ENCODE measurements at places on chromosomes 2 and 18. TPM values are rescaled to one million over a fixed set of nuclear protein-coding genes. Genes with fewer than 3 reads are reported as not detected.
A peak's percentile ranks its signal among the peaks of the same experiment; 100 is the strongest.

The EDAR gene
- total RNA-seq: not detected

The RAB11FIP5 gene
- total RNA-seq: 33.1 TPM

The MC4R gene
- not detected for total RNA-seq

The CWC22 gene
- total RNA-seq: 24.2 TPM

- H3K36me3 ChIP-seq: no peaks in the 10 kb centered on the region
- H3K4me1 ChIP-seq: no peaks in the 10 kb centered on the region
- H3K27ac ChIP-seq: no peak overlapping the region
Observed at GRCh38 chr2:158042666-158043065, 59.0 kb upstream of the UPP2 start.

DNA sequence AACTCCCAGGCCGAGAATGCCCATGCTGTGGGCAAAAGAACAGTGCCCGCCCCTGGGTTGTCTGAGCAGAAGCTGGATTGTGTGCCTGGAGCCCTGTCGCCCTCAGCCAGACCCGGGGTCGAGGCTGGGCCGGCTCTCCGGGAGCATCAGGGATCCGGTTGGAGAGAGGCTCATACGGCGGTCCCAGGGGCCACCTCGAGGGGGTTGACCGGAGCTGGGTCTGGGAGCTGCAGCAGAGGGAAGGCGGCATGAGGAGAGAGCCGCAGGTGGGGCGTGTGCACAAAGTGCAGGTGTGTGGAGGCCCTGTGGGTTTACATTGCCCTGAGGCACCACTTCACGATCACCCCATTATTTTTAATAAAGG is 39.5 kb downstream of the MBP start:
- peaks cover 7% of the 10 kb centered on the region for H3K4me1 ChIP-seq
- H3K36me3 ChIP-seq: no peaks in the 10 kb centered on the region
- no peak overlapping the region for H3K27ac ChIP-seq
- no peak for DNase-seq
- H3K27me3 ChIP-seq: no peaks in the 10 kb centered on the region
- H3K4me3 ChIP-seq: no peak overlapping the region

GRCh38 chr2:120867290-120868241 is 131.9 kb downstream of the GLI2 start:
- H3K27me3 ChIP-seq: no peaks in the 10 kb centered on the region
- no peaks in the 10 kb centered on the region for H3K36me3 ChIP-seq
- DNase-seq: peak; percentile 81

DNA sequence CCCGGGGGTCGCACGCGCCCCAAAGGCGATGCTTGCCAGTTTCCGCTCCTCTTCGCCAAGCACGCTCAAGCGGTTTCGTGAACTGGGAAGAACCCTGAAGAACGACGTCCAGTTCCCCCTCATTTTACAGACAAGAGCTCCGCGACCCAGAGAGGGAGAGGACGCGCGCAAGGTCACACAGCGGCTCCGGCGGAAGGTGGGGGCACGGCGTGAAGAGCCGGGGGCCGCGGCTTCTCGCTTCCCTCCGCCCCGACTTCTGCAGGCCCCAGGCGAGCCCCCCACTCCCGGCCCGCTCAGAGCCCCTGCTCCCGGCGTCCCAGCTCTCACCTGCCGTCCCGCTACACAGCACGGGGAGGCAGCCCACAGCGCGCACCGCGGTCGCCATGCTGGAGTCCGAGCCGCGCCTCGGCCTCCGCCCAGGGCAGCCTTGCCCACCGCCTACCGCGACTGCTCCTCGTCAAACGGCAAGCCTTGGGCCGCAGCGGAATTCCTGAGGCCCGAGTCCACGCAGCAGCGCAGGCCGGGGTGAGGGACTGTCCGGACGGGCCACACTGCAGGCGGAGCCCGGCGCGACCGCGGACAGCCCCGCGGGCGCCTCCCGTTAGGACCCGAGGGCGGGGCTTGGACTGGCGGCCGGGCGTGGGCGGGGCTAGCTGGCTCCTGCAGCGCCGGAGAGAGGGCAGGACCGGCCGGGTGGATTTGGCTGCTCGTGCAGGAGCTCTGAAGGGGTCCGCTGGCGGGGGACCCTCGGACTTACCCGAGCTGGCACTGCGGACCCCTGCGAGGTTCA is at the start of gene MRPS5:
MRPS5 (minus strand) TSS at position 402 of the 790 bp plus-strand sequence; CDS start at position 385, 17 bp downstream.
- peak within 1 kb of the TSS; percentile 86 for H3K27ac ChIP-seq
- no peaks in the 10 kb centered on the region for H3K36me3 ChIP-seq
- DNase-seq: peak; percentile 83

DNA sequence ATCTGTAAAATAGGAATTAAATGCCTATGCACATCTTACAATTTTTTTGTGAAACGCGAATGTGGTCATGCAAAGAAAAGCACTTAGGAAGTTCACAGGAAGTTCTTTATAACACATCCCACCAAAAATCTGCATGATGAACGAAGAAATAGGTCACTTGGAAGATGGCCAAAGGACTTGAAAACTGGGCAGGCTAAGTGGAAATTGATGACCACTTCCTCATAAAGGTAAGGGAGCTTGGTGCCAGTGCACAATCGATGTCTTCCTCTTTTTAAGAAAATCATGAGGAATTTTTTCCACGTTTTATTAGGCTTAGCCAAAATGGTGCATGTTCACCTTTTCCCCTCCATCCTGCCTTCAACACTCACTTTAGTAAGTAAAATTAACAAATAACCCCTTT is 8.2 kb upstream of the NT5C1B start:
- H3K4me3 ChIP-seq: no peak overlapping the region
- no peak overlapping the region for H3K27ac ChIP-seq
- no peaks in the 10 kb centered on the region for H3K4me1 ChIP-seq
- no peak for DNase-seq
- H3K36me3 ChIP-seq: no peaks in the 10 kb centered on the region

- H3K4me3 ChIP-seq: no peak overlapping the region
- DNase-seq: no peak
- no peak overlapping the region for H3K27ac ChIP-seq
- H3K36me3 ChIP-seq: no peaks in the 10 kb centered on the region
- no peaks in the 10 kb centered on the region for H3K27me3 ChIP-seq
Observed at GRCh38 chr18:80232030-80232429, 15.3 kb downstream of the PARD6G start.

- no peak for DNase-seq
- H3K27ac ChIP-seq: no peak overlapping the region
- H3K4me1 ChIP-seq: no peaks in the 10 kb centered on the region
- H3K27me3 ChIP-seq: no peaks in the 10 kb centered on the region
Observed at GRCh38 chr18:49970319-49970718, 157.0 kb upstream of the ACAA2 start.

Data from ovary (tissue), 10 donors.